ENCODE measurements at places on chromosomes 1 and 21.

GRCh38 chr1:208513799-208514198 lies 269.6 kb upstream of the PLXNA2 start:
- no peak for DNase-seq

DNA sequence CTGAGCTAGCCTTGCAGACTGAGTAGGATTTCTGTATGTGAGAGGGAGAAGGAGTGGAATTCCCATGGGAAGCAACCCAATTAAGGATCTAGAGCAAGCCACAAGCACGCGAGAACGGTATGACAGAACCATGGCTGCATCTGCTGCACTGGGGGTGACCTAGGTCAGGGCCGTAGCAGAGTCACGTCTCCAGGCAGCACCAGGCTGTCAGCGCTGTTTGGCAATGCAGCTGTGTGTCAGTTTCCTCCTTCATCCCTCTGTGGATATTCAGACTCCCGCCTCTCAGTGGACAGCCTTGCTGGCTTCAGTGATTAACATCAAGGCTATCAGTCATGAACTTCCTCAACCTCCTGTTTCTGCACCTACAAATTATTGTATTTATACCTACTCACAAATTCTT lies 118.1 kb upstream of the PPP2R5A start:
- no peak for DNase-seq

- no peak for DNase-seq
Measured at GRCh38 chr1:51284487-51284954, 45.8 kb downstream of the TTC39A start.

DNA sequence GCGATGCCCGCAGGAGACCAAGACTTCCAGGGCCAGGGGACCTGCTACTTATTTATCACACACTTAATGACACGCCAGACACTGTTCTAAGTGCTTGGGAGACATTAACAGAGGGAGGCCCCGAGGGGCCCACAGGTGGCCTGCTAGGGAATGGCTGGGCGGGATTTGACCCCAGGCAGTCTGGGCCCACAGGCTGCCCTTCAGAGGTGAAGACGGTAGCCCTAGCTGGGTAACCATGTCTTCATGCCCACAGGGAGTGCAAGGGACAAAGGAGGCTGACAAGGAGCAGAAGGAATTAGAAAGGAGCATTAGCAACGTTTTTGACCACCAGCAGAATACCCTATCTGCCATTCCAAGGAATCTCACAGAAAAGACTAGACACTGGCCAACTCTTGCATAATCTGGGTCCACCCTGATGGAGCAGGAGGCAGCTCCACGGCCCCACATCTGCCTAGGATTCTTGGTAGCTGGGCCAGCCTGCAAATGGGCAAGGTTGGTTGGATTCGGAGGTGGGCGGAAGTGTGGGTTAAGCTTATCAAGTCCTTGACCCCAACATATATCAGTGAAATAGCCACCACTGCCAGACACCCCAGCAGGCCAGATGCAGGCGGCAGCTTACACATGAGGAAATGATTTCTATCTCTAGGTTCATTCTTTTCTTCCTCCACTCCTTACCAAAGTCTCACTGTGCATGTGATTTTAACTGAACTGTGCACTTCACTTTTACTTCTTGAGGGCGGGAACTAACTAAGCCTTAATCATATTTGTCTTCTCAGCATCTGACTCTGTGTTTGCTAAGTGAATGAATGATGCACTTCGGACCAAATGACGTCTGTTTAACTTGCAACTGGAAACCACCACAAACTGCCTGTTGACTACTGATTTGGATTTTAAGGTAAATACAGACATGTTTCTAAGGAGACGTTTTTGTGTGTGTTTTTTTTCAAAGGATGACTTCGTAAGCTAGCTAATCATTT lies 3.4 kb upstream of the ETS2 start:
- no peak for DNase-seq

DNA sequence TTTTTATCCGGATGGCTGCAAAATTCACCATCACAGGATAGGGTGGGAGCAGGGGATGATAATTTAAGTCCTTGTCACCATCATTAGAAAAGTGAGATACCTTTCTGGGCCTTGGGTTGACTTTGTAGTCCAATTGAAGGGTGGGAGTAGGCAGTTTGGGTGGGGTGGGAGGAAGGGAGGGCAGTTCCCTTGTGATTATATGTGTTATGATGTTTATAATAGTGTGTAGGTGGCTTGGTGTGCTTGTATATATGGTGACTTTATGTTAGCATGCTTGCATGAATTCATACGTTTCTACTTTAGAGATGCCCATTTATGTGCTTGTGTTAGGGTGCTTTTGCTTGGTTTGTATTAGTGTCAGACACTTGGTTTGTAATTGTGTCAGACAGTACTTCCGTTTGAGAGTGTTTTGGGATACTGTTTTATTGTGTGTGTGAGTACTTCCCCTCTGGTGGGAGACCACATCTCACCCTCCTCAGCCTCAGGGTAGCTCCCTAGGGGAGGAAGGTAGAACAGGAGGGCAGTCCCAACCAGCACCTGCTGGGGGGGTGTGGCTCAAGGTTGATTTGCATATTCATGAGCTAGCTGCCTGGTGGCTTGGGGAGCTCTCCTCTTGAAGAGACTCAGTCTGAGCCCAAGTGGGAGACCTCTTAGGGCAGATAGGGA lies 6.3 kb upstream of the POU3F1 start:
- no peak for DNase-seq

DNA sequence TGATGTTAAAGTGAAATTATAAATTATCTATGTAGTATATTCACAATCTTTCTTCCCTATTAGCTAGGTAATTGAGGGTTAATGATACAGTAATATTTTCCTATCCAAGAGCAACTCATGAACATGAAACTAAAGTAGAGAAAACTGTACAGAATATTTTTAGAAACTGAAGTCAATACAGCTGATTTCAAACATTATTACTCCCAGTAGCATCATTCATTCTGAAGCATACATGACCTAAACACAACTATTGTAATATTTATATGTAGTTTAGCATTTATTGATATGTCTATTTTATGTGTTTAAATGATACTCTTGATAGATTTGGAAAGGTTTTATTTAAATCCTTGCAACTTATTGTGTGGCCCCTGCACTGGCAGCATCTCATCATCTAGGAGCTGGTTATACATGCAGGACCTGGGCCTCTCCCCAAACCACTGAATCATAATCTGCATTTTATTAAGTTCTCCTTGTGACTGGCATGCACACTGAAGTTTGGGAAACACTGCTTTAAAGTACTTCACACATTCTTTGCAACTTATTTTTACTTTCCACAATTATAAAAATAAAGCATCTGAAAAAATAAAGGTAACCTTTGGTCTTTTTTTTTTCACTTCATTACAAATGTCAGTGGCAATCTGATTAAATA lies 199.9 kb downstream of the LRRC40 start:
- DNase-seq = no peak

DNA sequence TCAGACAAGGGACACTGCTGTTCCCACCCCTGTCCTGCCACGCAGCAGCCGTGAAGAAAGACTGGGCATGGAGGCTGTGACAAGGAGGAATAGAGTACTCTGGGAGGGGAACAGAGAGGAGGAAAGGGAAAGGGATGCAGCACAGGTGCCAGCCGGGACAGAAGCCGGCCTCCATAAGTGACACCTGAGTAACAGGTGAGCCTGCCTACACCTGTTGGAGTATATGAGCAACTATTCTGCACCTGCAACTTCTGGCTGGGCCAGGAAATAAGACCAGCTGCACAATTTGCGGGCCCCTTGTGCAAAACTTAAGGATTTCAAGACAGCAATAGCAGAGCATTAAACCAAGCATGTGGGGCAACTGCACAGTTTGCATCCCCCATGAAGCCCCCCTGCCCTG lies 72.5 kb upstream of the GOLT1A start:
- DNase-seq = no peak

DNA sequence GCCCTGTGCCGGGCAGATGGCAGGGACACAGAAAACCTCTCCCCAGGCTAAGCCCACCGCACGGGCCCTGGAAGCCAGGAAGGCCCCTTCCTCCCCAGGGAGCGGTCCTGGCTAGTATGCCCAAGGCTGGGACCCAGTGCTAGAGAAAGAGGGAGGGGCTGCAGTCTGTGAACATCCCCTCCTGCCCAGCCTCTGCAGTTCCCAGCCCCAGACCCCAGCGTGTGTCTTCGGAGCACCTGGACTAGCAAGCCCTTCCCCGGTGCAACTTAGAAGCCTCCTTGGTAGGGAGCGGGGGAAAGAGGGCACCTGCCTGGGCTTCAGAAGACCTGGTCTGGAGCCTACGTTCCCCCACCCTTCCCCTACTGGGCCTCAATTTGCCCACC lies 2.1 kb downstream of the PLEKHG5 start:
- DNase-seq = no peak

GRCh38 chr1:154698320-154699096 lies 90.5 kb upstream of the ADAR start:
- DNase-seq = no peak

GRCh38 chr21:32604464-32604863 lies 7.7 kb downstream of the CFAP298 start:
- DNase-seq = no peak

GRCh38 chr1:211492511-211493132 lies 660 bp upstream of the RD3 start:
- no peak for DNase-seq

DNA sequence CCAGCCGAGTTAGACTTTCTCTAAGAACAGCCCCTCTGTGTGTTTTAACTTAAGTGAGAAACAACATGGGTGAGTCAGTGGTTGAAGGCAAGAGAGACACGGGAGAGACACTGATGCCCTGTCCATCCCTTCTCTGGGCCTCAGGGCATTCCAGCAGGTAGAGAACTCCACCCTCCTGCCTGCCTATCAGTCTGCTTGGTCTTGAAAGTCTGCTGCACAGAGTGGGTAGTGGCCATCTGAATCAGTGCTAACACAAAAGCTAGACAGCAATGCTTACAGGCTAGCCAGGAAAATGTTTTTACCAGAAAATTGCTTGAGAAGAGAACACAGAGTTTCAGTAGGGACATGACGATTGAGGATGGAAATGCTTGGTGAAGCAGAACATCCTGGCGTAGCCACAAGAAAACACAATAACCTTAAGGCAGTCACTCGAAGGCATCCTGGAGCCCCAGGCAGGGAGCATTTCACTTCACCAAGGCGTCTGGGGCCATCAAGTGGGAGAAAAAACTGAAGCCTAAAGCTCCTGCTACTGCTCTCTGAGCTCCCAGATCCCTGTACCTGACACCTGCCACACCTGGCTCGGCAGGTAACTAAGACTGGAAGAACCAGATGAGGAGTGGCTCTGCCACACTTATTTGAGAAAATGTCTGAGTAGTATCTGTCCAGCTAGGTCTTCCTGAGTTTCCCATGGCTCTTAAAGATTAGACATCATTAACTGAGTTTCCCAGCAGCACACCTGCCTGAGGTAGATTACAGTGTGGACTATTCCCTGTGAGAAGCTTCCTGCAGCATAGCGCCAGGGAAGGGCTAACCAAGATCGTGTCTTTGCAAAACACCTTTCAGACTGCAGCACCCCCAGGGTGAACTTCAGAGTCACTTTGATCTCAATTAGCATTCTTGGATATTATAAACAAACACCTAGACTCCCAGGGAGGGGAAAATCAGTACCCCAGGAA lies 18.1 kb upstream of the LBR start:
- no peak for DNase-seq
